Activated T-helper 1 cell treated with Interleukin-2 at 50 U/mL for 16 hours (primary cell): ENCODE measurements at places on chromosomes 6 and 20.

GRCh38 chr20:48325656-48326433 lies 502.0 kb downstream of the PREX1 start:
- DNase-seq: no peak

DNA sequence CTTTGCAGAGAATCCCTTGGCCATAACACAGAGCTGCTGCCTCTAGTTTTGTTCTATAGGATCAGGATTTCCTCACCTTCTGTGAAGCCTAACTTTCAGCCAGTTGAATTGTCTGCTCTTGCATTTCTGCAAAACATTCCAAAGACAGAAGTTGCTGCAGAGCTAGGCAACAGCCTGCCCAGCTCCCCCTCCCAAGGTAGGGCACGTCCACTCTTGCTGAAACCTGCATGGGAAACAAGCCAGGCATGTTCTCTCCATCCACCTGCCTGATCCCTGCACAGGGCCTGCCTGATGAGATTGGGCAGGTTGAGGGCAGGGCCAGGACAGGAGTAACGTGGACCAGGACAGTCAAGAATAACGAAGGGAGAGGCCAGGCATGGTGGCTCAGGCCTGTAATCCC lies 58.9 kb upstream of the NAA20 start:
- no peak for DNase-seq

- DNase-seq: no peak
These were observed 192.6 kb upstream of the SLC24A3 start for GRCh38 chr20:19019734-19020364.

DNA sequence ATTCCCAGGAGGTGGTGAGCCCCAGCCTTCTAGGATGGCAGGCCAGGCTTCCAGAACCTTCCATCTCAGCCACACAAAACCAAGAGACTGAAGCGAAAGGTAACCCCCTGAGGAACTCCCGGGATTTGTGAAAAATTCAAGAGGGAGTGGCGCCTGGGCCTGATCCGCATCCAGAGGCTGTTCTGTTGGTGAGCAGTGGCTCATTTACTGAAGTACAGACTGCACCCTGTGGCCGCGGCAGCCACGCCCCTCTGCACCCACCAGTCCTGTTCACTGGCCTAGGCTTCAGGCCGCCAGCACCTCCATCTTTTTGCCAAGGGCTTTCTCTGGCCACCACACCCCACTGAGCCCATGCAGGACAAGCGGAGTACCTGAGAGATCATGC lies 79.1 kb upstream of the PTPN1 start:
- DNase-seq: no peak

DNA sequence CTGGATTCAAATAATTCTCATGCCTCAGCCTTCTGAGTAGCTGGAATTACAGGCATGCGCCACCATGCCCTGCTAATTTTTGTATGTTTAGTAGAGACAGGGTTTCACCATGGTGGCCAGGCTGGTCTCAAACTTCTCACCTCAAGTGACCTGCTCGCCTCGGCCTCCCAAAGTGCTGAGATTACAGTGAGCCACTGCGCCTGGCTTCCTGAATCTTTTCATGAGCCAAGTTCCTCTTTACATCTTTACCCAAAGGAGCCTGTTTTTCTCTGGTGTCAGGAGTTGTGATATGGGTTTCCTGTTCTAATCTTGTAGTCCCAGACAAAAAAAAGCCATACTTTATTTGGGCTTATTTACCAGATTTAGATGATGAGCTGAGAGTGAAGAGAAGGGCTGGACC lies 34.4 kb downstream of the PCNA start:
- no peak for DNase-seq

GRCh38 chr20:24819331-24819965 lies 129.6 kb upstream of the CST7 start:
- DNase-seq: no peak

DNA sequence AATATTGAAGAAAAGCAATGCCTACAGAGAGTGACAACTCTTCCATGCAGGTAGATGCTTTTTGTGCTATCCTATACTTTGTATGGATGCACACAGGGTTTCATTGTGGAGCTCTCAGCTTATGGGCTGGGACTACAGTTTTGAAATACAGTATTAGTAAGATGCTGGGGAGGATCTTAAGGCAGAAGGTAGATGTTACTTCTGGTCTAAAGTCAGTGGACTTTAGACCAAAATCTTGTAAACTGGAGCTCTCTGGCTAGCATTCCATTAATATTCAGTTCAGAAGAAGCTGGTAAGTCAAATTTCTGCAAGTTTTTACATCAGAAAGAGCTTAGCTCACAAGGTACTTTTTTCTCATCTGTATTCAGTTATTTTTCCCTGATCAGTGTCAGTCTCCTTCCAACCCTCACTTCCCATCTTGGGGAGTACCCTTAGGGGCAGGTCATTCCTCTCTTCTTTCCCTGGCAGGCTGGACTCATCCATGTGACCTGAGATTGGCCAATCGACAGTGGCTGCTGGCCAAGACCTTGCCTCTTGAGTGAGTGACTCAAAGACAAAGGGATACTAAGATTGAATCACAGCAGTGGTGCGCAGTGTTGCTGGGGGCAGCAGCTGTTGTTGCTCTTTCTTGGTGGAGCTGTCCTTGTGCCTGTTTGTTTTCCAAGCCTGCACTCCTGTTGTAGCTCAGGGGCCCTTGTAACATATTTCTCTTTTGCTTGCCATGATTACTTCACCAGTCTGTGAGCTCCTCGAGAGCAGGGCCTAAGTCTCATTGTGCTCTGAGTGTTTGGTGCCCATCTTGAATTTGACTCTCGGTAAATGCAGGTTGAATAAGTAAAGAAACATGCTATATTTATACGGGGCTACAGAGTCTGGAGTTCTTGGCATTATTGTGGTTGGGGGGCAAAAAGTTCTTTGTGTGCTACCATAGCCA lies 2.8 kb upstream of the PHF20 start:
- DNase-seq: no peak

DNA sequence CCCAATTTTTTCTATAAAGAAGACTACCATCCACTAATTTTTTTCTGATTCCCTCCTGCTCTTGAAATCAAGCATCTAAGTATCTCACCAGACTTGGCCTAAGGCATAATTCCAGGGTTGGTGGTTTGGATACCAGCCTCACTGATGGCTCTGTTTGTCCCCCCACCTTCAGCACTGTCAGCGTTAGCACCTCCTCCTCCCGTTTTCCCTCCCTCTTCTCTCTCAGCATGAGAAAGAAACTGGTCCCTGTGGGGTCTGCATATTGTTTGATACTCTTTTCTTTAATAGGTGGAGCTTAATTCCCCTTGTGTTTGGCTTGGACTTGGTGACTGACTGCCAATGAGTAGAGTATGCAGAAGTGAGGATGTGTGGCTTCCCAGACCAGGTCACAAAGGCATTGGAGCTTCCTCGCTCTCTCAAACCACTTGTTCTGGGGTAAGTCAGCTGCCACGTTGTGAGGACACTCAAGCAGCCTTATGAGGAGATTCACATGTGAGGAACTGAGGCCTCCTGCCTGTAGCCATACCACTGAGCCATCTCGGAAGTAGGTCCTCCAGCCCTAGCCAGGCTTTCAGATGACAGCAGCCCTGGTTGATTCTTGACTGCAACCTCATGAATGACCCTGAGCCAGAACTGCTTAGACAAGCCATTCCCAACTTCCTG lies 65.2 kb downstream of the RIOK1 start:
- no peak for DNase-seq

GRCh38 chr20:62058941-62059340 lies 6.7 kb downstream of the TAF4 start:
- no peak for DNase-seq

- no peak for DNase-seq
These were observed 90.5 kb upstream of the ATXN1 start for GRCh38 chr6:16851758-16852157.

GRCh38 chr6:95648636-95649035 lies 71.3 kb downstream of the MANEA start:
- no peak for DNase-seq

DNA sequence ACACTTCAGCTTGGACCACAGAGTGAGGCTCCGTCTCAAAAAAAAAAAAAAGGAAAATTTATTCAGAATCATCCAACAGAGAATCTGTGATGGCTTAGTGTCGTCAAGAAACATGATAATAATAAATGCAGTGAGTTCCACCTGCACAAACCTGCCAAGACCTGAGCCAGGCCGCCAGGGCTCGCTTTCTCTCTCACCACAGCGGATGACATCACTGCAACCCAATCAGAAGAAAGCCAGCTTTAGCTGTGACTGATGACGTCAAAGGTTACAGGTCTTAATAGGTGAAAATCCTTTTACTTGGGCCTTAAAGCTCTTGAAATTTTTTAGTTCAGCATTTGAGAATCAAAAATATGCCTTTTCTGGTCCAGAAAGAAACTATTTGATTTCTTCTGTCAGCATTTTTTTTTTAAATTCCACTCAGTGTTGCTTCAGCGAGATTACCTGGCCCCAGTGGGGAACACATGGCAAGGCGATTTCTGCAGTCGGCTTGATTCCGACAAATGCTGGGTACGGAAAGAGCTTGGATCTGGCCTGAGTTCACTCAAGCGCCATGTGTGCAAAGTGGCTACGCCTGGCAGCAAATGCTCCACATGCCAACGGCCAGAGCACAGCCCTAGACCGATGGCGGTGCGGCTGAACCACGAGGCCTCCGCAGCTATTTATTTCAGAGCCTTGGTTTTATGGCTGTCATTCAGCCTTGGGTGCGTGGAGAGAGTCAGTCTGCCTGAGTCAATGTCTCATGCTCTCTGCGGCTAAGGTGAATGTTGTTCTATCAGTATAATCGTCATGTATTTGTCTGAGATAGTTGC lies 105.7 kb upstream of the QKI start:
- no peak for DNase-seq

DNA sequence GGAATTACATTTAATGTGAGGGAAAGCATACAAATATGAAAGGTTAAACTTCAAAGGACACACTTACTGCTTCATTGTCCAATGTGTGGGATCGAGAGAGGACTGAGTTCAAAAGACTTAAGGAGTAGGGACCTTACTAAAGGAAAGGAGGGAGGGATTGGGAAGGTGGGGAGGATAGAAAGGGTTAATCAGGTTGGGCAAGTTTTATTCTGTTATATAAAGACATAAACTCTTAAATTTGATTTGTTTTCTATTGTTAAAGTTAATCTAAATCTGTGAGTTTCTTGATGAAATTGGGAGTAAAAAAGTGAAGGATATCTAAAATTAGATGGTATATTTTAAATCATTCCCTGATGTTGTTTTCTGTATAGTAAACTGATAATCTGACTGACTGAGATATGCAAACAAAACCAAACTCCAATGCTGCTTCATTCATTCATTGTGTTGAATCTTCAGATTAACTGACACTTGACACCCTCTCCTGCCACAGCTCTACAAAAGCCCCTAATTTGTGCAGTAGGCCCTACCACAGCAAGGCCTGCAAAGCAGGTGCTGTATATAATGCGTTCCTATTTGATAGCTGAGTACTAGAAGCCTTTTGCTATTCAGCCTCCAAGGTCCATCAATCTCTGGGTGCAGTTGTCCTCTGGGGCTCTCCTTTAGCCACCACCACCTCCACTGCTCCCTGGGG lies 1.3 kb upstream of the UBE2J1 start:
- DNase-seq: no peak

DNA sequence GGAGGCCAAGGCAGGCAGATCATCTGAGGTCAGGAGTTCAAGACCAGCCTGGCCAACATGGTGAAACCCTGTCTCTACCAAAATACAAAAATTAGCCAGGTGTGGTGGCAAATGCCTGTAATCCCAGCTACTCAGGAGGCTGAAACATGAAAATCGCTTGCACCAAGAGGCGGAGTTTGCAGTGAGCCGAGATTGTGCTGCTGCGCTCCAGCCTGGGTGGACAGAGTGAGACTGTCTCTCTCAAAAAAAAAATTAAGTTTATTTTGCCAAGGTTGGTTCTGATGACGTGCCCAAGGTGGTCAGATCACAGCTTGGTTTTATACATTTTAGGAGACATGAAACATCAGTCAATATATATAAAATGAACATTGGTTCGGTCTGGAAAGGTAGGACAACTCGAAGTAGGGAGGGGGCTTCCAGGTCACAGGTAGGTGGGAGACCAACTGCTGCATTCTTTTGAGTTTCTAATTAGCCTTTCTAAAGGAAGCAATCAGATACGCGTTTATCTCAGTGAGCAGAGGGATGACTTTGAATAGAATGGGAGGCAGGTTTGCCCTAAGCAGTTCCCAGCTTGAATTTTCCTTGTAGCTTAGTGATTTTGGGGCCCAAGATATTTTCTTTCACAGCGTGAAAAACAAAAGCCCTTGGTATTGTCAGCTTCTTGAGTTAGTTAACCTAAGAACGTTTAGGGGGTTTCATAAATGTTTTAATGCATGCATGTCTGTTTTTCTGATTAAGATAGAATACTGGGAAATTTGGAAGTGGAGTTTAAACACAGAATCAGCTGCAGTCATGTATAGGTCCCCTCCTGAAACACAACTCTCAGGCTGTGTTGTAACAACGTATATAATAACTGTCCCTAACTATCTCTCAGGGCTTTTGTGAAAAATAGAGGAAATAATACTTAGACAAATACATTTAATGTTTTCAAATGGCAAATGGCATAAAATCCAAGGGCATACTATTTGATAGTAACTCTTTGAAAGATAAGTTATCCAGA lies 16.7 kb downstream of the ACOT13 start:
- DNase-seq: no peak

GRCh38 chr20:53040693-53041589 lies 68.8 kb downstream of the TSHZ2 start:
- DNase-seq: no peak

DNA sequence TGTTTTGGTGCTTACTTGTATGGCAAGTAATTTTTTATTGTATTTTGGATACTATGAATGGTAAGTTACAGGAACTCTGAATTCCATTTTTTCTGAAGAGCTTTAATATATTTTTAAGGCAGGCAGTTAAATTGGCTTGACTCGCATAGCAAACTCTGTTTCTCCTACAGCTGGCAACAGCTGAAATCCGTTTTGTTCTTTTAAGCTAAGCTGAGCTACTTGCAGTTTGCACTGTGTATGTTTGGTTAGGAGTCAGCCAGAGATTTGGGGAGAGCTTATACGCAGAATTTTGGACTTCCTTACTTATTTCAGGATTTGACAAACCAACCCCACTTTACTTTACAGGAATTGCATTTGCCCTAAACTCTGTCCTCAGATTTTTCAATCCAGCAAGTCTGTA lies 179.1 kb downstream of the COL19A1 start:
- no peak for DNase-seq

DNA sequence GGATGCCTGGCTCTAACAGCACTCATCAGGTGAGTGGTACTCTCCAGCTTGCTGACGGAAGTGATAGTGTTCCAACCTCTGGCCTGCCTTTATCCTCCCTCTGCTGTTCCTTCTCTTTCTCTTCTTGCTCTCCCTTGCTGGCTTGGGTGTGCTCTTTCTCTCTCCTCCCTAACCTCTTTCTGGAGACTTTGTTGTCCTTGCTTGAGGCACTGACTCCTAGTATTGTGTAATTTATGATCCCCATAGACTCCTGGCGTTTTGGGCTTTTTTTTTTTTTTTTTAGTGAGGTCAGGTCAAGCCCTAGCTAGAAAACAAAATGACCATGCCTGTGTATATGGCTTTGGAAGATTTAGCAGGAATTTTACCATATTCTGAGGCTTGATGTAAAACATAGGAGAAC lies 84.7 kb upstream of the MRAP2 start:
- DNase-seq: no peak

DNA sequence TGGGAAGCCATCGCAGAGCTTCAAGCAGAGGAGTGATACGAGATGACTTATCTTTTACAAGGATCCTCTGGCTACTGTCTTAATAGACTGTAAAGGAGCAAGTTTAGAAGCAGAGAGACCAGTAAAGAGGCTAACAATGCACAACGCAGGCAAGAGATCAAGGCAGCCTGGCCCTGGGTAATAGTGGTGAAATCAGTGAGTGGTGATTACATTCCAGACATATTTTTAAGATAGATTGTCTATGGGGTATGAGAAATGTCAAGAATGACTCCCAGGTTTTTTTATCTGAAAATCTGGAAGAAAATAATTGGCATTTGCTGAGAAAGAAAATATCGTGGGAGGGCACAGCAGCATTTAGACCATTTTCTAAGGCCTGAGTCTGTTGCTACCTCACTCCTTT lies 213.6 kb upstream of the HTR1E start:
- DNase-seq: no peak
